GDM1 (cell line): ENCODE measurements at places on chromosomes 1 and 21.

DNA sequence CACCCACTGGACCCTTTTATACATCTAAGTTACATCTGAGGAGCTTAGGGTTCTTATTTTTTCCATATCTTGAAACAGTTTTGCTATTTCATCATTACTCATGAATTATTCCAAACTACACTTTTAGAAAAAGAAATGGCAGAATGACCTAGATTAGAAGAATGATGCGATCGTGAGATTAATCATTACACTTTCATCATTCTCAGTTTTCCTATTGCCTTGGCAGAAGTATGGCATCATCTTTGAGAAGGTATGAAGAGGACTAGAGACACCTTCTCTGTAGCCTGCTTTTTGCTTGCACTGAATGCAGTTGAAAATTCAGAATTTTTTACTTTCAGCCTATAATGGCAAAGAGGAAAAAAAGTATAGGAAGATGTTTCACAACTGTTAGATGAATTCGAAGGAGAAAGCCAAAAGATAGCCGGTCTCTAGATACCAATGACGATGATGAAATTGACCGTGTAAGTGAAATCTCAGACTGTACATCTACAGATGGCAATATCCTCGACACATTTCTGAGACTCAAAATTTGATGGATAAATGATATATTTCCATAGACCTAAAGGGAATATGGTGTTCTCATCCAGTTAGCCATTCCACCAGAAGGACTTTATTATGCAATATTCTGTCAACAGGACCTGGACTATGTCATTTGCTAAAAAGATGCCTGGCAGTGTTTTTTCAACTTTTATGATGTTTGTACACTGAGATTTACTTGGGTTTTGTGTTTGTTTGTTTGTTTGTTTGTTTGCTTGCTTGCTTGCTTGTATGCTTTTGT is 191.8 kb downstream of the TOMM20 start:
- no peak for DNase-seq

GRCh38 chr1:223834660-223835263 is 11.0 kb downstream of the TP53BP2 start:
- DNase-seq: no peak

DNA sequence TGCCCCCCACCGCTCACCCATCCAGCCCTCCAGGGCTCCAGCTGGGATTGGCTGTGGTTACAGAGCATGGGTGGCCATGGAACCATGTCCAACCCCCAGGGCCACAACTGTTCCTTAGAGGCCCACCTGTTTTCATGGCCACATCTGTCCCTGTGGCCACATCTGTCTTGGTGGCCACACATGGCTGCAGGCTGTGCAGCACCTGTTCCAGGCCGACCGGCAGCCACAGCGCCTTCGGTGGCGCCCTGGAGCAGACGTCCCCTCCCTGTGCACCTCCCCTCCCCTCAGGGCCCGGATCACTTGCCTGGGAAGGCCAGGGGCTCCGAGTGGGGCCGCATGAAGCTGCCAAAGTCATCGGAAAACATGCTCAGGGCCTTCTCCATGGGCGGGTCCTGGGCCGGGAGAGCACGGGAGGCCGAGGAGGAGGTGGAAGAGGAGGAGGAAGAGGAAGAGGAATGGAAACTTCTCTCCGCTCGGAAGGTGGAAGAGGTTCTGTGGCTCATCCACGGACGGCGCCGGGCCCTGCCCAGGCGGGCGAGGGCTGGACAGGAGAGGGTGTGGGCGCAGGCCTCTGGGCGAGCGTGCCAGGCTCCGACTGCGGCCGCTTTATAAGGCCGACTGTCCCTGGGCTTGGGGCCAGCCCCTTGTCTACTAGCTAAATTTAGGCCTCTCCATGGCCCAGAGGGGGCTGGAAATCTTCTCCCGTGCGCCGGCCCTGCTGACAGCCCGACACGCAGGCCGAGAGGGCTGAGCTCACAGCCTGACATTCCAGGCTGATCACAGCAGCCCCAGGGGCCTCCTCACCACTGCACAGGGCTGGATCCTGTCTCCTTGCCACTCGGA is at the start of gene HSPB7:
HSPB7 (minus strand) TSS at position 583 of the 843 bp plus-strand sequence; CDS start at position 503, 80 bp downstream.
- DNase-seq: no peak

DNA sequence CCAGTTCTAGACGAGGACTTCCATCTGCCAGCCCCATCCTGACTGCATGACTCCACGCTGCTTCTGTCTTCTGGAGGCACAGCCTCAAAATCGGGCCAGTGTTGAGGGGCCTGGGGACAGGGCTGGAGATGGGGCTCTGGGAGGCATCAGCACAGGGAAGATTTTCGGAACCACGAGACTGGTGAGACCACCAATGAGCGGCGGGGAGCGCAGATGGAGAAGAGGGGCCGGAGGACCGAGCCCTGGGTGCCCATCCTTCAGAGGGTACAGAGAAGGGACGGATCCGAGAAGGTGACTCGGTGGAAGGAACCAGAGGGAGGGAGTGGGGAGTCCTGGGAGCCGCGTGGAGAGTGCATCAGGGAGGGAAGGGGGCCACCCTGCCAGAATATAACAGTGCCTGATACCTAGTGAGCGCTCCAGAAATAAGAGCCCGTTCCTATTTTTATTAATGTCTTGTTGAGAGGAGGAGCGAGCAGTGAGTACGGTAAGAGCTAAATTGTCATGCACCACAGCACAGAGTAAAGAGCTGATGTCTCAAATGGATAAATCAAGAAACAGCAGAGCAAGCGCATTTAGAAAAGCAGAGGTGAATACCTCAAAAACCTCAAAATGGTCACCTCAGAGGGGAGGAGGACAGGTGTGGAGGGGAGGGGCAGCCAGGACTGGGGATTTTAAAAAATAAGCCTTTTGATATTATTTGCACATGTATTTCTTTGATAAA is 26.2 kb upstream of the KIF26B start:
- no peak for DNase-seq

GRCh38 chr1:39452081-39452480 is 39.4 kb upstream of the BMP8A start:
- DNase-seq: no peak

DNA sequence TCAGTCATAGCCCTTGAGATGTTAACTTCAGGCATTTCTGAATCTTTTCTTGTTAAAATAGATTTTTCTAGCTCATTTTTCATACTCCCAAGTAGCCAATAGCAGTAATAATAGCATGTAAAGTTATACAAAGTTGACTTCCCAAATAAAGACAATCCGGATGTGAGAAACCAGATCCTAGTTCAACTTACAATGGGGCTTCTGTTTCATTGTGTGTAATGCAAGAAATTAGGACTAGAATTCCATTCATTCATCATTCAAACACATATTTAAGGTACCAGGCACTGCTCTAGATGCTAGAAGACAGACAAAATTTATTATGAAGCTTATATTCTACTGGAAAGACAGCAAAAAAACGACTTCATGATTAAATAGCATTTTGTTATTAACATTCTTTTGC is 240.3 kb downstream of the OLFM3 start:
- no peak for DNase-seq

GRCh38 chr1:3656450-3657095 is 4.3 kb downstream of the TP73 start:
- no peak for DNase-seq

DNA sequence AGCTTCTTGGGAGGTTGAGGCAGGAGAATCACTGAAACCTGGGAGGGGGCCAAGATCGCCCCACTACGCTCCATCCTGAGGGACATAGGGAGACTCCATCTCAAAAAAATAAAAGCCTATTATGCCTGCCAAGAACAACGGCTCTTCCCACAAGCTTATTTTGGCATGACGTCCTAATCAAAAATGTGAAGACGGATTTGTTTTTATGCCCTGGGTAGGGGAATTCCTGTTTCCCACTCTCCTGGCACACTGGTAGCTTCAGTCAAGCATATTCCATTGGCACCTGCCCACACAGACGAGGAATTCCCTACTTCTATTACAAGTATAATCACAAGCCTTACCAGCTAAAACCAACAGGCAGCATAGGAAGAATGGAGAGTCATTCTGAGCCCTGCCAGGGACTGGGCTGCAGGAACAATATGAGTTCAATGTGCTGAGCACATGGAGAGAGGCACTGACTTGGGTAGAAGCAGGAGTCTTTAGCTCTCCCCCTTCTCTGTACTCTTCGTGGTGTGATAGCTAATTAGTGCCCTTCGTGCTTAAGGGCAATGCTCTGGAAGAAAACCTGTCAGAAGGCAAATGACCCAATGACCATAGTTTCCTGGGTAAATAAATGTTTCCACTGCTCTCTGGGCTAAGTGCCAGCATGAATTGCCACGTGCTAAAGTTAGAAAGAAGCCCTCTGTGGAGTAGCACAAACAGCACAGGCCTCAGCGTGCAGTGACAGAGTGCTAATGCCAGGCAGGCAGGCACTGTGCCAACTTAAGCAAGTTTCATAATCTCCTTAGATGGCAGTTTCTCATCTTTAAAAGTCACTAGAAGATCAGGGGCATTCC is 16.8 kb downstream of the TNFSF4 start:
- no peak for DNase-seq

- DNase-seq: no peak
Measured at GRCh38 chr1:199218065-199218464, 579.2 kb downstream of the PTPRC start.

GRCh38 chr1:59249396-59250137 is 47.3 kb upstream of the FGGY start:
- no peak for DNase-seq

DNA sequence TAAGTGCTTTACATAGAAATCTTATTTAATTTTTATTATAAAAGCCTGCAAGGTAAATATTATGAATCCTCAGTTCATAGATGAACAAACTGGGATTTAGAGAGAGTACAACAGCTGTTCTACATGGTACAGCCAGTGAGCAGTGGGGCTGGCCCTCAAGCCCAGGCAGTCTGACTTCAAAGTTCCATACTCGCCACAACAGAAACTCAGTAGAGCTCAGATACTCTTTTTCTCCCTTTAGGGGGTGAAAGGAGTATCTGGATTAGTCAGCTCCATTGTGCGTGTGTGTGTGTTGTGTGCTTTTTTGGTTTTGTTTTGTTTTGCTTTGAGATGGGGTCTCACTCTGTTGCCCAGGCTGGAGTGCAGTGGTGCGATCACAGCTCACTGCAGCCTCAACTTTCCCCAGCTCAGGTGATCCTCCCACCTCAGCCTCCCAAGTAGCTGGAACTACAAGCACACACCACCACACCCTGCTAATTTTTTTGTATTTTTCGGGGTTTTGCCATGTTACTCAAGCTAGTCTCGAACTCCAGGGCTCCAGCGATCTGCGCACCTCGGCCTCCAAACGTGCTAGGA is 378.5 kb downstream of the SMYD3 start:
- no peak for DNase-seq

DNA sequence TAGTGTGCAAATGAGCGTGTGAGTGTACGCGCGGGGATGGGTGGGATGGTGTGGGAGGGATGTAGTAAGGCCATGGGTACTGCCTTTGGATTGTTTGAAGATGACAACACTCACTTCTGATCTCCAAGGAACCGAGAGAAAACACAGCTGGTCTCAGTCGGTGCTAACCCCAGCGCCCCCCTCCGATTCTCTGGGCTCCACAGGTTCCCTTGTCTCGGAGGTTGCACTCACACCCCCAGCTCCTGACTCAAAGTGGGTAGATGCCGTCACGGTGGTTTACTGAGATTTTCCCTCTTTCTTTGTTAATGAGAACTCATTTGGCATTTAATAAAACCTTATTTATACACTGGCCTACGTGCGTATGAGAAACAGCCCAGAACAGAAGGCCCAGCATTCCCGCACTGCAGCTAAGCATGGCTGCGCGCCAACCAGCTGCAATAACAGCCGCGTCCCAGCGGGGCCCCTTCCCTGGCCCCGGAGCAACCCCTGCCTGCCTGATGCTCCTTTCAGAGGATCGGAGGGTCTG is 25.8 kb downstream of the ABCA4 start:
- DNase-seq: no peak

GRCh38 chr1:157096881-157097280 is 2.7 kb downstream of the ETV3L start:
- DNase-seq: no peak

DNA sequence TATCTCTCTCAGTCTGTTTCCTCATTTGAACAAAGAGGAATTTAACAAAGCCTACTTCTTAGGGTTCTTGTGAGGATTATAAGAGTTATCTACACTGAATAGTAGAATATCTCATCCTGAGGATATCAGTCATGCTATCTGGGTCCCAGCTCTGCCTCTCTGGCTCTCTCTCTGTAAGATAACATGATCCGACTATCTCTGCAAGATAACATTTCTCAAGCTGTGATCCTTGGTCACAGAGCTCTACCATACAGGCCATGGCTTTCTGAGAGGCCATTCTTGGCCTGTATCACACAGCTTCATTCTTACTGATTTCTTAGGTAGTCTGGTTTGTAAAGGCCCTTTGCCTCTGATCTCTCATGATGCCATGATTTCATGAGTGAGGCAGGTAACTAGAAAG is 71.0 kb upstream of the TRABD2B start:
- no peak for DNase-seq

DNA sequence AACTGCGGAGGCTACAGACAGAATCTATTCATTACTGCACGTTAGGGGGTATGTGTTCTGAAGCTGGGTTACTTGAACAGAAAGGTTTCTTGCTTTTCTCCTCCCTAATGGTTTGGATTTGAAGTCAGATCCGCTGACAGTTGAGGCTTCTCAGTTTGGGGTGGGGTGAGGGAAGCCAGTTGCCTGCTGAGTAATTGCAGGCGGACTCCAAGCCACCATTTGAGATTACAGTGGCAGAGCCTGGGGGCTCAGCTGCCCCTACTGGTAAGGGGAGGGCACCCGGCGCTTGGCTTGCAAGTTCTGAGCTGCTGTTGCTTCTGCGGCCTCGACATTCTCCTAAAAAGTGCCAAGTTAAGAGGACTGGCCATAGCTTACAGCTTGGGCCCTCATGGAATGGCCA is 2.0 kb downstream of the GRHL3 start:
- DNase-seq: no peak

GRCh38 chr1:112982853-112983536 is 27.0 kb upstream of the SLC16A1 start:
- no peak for DNase-seq

DNA sequence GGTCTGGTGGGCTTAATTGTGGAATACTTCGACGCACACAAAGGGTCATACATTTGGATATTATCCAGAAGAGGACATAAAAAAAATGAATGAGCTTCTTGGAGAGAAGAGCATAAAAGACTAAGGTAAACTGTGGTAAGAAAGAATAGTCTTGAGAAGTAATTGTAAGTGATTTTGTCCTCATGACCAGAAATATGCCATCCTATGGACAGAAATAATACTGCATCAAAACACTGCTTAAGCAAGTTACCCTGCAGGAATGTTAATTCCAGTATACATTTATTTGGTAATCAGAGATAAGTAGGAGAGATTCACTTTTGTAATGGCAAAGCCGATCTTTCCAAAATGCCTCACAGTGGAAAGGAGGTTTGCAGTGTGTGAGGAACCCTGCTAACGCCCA is 111.9 kb downstream of the NRIP1 start:
- no peak for DNase-seq

- no peak for DNase-seq
Measured at GRCh38 chr1:214037468-214037867, 49.7 kb downstream of the PROX1 start.

GRCh38 chr1:192530254-192530653 is 45.3 kb upstream of the RGS1 start:
- no peak for DNase-seq

- DNase-seq: no peak
Measured at GRCh38 chr1:117630423-117630998, 24.7 kb downstream of the TENT5C start.
